ENCODE measurements at places on chromosomes 16 and 17.

DNA sequence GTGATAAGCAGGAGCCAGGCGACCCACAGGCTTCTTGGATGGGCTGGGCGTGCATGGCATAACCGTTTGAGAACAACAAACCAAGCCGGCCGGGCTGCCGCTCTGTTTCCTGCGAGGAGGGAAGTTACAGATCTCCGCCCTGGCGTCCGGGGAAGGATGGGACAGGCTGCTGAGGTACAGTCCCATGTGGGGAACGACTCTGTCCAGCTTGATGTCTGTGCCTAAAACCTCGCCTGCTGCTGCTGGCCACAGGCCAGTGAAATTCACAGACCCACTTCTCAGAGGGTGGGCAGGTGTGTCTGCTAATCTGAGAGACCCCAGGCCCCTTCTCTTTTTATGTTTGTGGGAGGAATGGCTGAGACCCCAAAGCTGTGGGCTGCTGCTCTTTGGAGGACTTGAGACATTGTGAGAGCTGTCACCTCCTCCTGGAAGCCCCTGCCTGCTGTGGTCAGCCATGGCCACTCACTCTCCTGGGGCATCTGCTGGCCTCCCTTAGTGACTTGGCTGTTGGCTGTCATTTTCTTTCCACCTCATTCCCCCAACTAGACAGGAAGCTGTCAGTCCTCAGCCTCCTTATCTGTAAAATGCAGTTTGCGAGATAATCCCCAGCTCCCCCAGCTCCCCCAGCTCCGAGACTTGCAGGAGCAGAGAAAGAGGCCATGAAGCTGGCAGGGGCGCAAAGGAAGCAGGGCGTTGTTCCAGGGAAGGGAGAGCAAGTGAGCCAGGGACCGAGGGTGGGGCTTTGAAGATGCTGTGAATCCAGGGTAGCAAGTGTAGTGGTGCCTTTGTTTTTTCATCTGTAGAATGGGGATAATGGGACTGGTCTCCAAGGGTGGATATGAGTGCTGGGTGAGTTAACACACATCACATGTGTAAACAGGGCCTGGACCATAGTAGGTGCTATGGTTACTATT is 51.0 kb downstream of the CMIP start:
- DNase-seq = no peak

DNA sequence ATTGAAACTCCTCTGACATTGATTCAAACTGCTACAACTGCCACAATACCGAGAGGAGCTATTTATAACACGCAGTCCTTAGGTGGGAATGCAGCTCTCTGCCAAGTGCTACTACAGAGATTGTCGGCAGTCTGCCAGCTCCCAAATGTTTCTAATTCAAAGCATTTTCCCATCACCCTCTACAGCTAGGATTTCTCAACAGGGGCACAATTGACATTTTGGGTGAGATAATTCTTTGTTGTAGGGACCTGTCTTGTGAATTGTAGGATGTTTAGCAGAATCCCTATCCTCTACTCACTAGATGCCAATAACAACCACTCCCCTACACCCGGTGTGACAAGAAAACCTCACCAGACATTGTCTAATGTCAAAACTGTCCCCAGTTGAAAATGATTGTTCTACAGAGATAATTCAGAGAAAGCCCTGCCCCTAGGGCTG is 7.8 kb upstream of the N4BP1 start:
- DNase-seq = no peak

DNA sequence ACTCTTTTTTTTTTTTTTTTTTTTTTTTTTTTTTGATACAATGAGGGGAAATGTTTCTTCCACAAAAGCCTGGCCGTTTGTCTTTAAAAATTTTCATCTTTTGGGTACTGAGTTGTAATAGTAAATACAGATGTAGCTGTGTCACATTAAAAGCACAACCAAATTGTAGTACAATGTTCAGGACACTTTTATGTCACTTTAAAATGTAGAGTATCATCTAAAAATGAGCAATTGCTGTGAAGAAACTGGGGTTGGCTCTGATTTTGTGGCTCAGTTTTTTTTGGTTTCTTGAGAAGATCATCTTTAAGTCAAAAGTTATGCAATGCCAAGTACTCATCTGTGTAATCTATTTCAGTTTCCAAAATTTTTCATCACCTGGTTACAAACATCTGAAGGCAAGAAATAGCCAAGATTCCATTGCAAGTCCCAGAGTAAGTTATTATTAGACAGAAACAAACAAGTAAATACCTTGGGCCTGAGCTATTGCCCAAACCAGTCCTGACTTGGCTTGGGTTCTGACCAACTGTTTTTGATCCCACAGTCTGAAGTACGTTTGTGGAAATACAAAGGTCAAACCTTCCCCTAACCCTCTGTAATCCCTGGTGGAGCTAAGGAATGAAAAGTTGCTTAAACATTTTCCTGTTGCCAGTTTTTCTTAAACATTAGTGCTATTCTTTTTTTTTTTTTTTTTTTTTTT is 717.2 kb downstream of the WWOX start:
- DNase-seq = no peak

GRCh38 chr17:40536295-40537171 is 28.7 kb downstream of the CCR7 start:
- no peak for DNase-seq

DNA sequence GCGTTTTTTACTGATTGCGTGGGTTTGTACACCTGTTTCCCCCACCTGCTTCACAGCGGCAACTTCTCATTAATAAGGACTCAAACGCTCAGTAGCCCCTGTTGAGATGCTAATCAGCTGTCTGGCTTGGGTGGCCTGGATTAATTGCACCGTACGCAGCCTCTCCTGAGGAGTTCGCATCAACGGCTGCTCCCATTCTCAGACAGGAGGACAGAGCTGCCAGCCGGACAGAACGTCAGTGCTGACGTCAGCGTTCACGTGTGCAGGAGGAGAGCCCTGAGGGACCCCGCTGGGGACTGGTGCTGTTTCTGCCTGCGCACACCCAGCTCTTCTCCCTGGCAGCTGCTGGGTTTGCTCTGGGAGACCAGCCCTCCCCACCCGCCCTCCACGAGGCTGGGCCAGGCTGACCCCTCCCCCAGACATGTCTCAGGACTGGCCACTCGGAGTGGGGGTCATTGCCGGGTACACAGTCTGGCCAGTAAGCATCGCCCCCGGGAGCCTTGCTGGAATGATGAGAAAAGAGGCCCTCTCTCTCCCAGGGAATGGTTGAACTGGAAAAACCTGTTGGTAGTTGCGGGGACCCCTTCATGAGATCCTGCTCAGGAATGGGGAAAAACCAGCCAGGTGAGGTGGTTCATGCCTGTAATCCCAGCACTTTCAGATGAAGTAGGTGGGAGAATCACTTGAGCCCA is 5.7 kb upstream of the BANP start:
- DNase-seq = peak; percentile 40

- DNase-seq = no peak
Measured at GRCh38 chr17:80941743-80942422, 49.8 kb upstream of the CHMP6 start.

DNA sequence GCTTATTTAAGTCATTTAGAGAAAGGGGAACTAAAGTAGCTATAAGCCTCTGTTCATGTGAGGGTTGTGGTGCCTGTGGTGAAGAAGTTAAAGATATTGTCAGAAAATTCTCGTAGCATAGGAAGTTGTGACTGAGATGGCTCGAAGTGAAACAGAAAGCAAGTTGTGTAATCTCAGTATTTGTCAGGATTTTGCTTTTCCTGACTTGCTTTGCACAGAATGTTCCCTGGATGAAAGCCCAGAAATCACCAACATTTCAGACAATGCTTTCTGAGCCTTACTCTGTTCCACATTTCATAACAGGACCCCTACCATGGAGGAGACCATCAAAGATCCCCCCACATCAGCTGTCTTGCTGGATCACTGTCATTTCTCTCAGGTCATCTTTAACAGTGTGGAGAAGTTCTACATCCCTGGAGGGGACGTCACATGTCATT is 10.6 kb downstream of the CALCOCO2 start:
- DNase-seq = peak; percentile 36

DNA sequence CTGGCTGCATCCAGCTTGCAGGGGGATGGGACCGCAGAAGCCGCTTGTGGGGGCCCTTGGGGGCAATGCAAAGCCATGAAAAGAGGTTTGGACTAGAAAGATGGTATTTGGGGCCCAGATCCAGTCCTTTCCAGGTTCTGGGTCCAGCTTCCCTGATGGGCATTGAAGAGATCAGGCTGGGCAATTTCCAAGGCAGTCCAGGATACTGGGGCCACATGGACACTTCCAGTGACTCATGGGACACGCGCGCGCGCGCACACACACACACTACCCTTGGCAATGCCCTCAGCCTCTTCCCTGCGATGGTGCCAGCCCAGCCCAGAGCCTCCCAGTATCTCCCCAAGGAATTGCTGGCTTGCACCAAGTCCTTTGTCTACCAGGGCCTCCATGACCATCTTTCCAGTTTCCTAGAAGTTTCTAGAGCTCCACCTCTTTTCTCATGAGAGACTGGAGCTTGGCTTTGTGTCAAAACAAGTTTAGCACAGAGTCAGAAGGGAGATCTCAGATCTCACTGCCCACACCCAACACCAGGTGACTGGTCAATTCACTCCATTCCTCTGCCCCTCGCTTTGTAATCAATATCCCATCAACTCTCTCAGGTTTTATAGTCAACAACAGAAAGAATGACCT is 44.3 kb downstream of the WNT3 start:
- DNase-seq = no peak

GRCh38 chr16:12757546-12757945 is 46.1 kb downstream of the CPPED1 start:
- DNase-seq = no peak

GRCh38 chr16:82660075-82660645 is 33.4 kb downstream of the CDH13 start:
- peak; percentile 15 for DNase-seq

Data from CD4-positive, alpha-beta T cell treated with Interleukin-6 for 4 hours (primary cell).